ENCODE measurements at places on chromosomes 3 and 15. TPM values are rescaled to one million over a fixed set of nuclear protein-coding genes. Genes with fewer than 3 reads are reported as not detected.

The CMTM8 gene
- total RNA-seq: 6.0 TPM

The SAXO2 gene
- total RNA-seq: not detected

The SPATA12 gene
- not detected for total RNA-seq

The IL17RB gene
- 2.5 TPM for total RNA-seq

The TMEM40 gene
- total RNA-seq: 4.4 TPM

The CD86 gene
- total RNA-seq: not detected

The NEK10 gene
- 3.9 TPM for total RNA-seq

The WDR93 gene
- not detected for total RNA-seq

The GOLGA6A gene
- 0.20 TPM for total RNA-seq

The DUOXA2 gene
- not detected for total RNA-seq

The BLM gene
- total RNA-seq: 12.0 TPM

The TMEM266 gene
- 0.25 TPM for total RNA-seq

The NR2E3 gene
- not detected for total RNA-seq

The TNFAIP8L3 gene
- not detected for total RNA-seq

The TLNRD1 gene
- 17.7 TPM for total RNA-seq

The P2RY1 gene
- 0.57 TPM for total RNA-seq

The SUSD5 gene
- not detected for total RNA-seq

The LDHAL6B gene
- total RNA-seq: not detected

The FETUB gene
- total RNA-seq: not detected

The FBXL22 gene
- 1.7 TPM for total RNA-seq

The AGTR1 gene
- not detected for total RNA-seq

The CCDC54 gene
- not detected for total RNA-seq

The SYNPR gene
- not detected for total RNA-seq

The DLG1 gene
- 106 TPM for total RNA-seq

The PLCD1 gene
- 47.5 TPM for total RNA-seq

The MBD4 gene
- total RNA-seq: 44.6 TPM

The SAMMSON gene
- not detected for total RNA-seq

The GP9 gene
- 3.7 TPM for total RNA-seq

The ACKR2 gene
- total RNA-seq: not detected

The ERICH6 gene
- not detected for total RNA-seq

The STAB1 gene
- 0.42 TPM for total RNA-seq

The HPS3 gene
- 21.9 TPM for total RNA-seq

The GRK7 gene
- not detected for total RNA-seq

The CEP19 gene
- 1.9 TPM for total RNA-seq

The DENND6A gene
- 43.6 TPM for total RNA-seq

The ST8SIA2 gene
- total RNA-seq: not detected

The GPR62 gene
- total RNA-seq: not detected

The TMEM212 gene
- total RNA-seq: not detected

Data from CD4-positive, CD25-positive, alpha-beta regulatory T cell (primary cell).